CD4-positive, CD25-positive, alpha-beta regulatory T cell (primary cell): ENCODE measurements at places on chromosomes 3 and 15.

- peak; percentile 8 for DNase-seq
Observed at GRCh38 chr15:51077221-51078153, 17.2 kb downstream of the TNFAIP8L3 start.

GRCh38 chr15:99016680-99017321 lies 9.2 kb upstream of the PGPEP1L start:
- DNase-seq, result no peak

- no peak for DNase-seq
Observed at GRCh38 chr3:52752045-52752660, 18.6 kb downstream of the NEK4 start.

- DNase-seq, result no peak
Observed at GRCh38 chr3:27221264-27221932, 147.8 kb downstream of the NEK10 start.

GRCh38 chr3:156725682-156726081 lies 51.3 kb downstream of the TIPARP start:
- DNase-seq, result no peak

- DNase-seq, result no peak
Observed at GRCh38 chr15:61172325-61172724, 56.8 kb downstream of the RORA start.

GRCh38 chr3:104392327-104392726 lies 974.4 kb upstream of the ALCAM start:
- DNase-seq, result no peak

- no peak for DNase-seq
Observed at GRCh38 chr3:190718671-190719070, 143.8 kb downstream of the GMNC start.

DNA sequence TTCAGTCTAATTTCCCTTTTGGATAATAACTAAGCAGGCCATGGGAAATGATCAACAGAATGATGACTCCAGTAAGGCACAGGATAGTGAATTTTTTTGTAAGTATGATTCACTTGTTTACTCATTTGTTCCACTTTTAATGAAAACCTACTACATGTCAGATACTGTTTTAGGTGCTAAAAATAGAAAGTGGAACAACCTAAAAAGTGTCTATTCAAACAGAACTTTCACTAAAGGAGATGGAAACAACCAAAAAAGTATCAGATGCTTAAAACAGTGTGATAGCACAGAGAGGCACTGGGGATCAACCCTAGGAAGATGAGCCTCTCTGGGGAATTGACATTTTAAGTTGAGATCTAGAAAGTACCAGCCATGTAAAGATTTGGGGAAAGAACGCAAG lies 11.1 kb downstream of the RYK start:
- DNase-seq, result no peak

GRCh38 chr15:96218623-96219455 lies 111.7 kb upstream of the NR2F2 start:
- no peak for DNase-seq

GRCh38 chr15:68464448-68465090 lies 32.6 kb upstream of the ITGA11 start:
- no peak for DNase-seq

GRCh38 chr15:70704166-70704565 lies 59.2 kb downstream of the UACA start:
- no peak for DNase-seq

DNA sequence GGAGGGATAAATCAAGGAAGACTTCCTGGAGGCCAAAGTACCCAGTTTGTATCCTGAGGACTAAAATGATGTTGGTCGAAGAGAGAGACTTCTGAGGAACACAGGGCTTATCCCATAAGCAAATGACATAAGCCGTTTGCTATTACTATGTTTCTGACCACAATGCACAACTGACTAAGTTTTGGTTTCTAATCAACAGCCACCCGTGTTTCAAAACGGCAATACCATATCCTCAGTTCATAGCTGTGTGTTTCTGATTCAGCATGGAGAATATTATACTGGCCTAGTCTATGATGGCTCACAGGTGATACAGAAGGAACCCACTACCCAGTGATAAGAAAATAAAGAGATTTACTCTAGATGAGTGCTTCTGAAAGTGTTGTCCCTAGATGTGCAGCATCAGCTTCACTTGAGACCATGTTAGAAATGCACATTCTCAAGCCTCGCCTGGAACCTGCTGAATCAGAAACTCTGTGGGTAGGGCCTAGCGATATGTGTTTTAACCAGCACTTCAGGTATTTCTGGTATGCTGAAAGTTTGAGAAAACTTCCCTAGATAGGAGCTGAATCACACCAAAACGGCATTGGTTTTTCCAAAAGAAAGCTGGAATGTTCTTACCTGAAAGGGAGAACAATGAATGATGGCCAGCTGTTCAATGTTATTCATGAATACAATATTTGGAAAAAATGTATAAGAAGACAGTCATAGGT lies 639.7 kb upstream of the NR2F2 start:
- DNase-seq, result no peak

DNA sequence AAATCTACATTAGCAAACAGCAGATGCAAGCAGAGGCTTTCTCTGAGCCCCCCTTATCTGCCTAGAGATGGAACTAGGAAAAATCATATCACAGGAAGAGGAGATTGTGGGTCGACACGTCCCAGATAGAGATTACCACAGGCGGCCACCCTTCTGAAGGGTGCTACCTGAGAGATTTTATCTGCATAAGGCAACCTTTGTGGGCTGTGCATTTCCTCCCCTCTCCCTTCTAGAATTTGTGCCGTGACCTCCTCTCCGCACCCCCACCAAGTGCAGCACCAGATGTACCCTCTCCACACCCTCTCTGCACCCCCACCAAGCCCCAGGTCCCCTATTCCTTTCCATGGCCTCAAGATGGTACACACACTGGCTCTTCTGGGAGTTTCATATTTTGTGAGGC lies 27.4 kb downstream of the METTL6 start:
- DNase-seq, result no peak

- peak; percentile 48 for DNase-seq
Observed at GRCh38 chr15:100580414-100580813, 21.6 kb downstream of the LINS1 start.

- DNase-seq, result no peak
Observed at GRCh38 chr15:53470743-53471142, 288.7 kb downstream of the WDR72 start.

DNA sequence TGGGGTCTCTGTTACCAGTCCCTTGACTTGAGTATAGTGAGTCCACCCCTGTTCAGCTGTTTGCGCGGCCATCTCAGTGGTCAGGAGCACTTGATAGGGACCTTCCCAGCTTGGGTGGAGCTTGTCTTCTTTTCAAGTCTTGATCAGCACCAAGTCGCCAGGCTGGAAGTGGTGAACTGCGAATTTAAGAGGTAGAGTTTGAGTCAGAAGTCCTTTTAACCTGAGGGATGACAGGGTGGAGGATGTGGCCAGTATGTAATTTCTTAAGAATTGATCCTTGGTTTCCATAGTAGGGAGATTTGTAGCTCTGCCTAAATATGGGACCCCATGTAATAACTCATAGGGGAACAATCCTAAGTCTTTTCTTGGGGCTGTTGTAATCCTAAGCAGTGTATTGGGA lies 86.3 kb upstream of the XCR1 start:
- no peak for DNase-seq

GRCh38 chr15:85091990-85092389 lies 110.3 kb downstream of the PDE8A start:
- no peak for DNase-seq

DNA sequence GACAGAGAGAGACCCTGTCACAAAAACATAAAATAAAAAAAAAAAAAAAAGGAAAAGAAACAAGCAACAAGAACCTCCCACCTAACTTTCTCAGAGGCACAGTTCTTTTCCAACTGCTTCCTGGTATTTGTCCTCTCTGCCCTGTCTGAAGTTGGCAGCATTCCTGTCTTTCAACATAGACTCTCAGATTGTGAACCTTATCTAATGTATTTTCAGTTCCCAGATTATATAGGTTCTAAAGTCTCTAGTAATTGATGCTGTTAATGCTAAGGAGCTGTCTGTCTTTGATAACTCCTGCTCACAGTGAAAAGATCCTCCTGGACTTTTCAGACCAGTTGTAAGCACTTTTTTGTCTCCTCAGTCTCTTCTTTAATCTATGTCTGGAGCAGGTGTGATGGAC lies 199.5 kb upstream of the P2RY1 start:
- no peak for DNase-seq

DNA sequence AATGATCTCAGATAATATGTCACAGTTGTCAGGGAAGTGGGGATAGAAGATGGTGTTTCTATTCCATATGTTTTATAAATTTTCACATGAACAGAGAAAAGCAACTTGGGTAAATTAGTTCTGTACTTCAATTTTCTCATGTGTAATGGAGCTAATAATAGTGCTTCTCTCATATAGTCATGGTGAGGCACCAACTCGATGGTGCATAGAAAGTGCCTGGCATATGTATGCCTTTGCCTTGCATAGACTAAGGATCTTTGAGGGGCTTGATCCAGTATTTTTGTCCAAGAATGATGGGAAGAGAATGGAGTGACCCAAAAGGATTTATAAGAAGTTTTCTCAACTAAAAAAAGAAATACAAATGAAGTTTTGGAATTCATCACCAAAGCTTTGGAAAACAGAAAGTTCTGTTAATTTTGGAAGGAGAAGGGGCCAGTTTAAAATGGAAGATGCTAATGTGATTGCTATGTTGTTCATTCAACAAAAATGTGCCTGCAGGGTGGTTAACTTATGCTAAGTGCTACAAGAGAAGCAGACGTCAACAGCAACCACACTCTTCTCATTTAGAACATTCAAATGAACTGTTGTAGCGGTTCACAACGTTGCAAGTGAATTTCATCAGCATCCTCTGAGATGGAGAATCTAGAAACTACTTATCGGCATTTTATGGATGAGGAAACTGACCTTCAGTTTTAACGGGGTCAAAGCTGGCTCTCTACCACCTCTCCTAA lies 86.1 kb downstream of the RTP4 start:
- no peak for DNase-seq

- DNase-seq, result no peak
Observed at GRCh38 chr15:67571648-67572415, 29.3 kb downstream of the MAP2K5 start.

- no peak for DNase-seq
Observed at GRCh38 chr3:14516738-14517345, 23.3 kb downstream of the GRIP2 start.

GRCh38 chr3:78976200-78976599 lies 791.6 kb downstream of the ROBO1 start:
- no peak for DNase-seq

- no peak for DNase-seq
Observed at GRCh38 chr3:175486255-175486654, 627.1 kb downstream of the NAALADL2 start.

- no peak for DNase-seq
Observed at GRCh38 chr15:96247621-96248305, 82.7 kb upstream of the NR2F2 start.

- no peak for DNase-seq
Observed at GRCh38 chr15:64017591-64018163, 28.6 kb downstream of the DAPK2 start.

GRCh38 chr3:123818324-123818920 lies 65.7 kb downstream of the MYLK start:
- DNase-seq, result no peak

GRCh38 chr15:95989392-95989791 lies 341.1 kb upstream of the NR2F2 start:
- DNase-seq, result no peak

GRCh38 chr3:113829576-113830354 lies 8.8 kb upstream of the GRAMD1C start:
- DNase-seq, result no peak

DNA sequence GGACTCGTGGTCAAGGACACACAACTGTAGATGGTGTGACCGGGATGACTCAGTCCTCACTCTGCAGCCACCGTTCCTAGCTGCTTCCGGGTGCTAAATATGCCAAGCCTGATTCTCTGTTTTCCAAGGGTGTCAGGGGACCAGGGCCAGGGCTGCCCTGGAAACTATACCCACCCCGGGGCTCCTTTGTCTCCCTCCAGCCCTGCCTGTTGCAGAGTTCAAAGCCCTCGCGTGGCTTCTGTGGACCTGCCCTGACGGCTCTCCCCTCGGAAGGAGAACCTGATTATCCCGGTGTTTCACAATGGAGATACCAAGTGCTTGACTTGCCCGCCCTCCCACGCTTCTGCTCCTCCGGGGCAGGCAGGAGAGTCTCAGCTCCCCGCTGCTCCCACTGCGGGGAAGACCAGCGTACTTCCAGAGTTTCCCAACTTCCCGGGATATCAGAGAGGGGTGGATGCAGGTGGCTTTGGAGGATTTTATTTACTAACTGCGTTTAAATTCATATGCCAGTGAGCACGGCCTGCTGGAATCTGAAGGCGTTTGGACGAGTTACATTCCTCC lies 125.0 kb downstream of the ASB7 start:
- DNase-seq, result no peak

DNA sequence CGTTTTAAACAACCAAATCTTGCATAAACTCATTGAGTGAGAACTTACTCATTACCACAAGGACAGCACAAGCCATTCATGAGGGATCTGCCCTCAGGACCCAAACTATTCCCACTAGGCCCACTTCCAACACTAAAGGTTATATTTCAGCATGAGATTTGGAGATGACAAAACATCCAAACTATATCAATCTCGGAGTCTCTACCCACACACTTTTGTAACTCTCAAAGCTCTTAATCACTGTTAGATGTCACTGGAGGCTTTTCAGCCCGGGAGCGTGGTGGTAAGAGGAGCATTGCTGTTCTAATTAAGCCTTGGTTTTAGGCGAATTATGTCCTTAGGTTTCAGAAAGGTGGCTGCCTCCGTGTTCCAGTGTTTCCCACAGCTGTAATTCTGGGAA lies 86.3 kb downstream of the CNTN6 start:
- no peak for DNase-seq

- no peak for DNase-seq
Observed at GRCh38 chr3:143090976-143091837, 28.4 kb upstream of the CHST2 start.

GRCh38 chr3:18092726-18093125 lies 332.4 kb downstream of the SATB1 start:
- DNase-seq, result no peak

GRCh38 chr3:188503647-188504046 lies 349.7 kb downstream of the LPP start:
- no peak for DNase-seq

- DNase-seq, result no peak
Observed at GRCh38 chr3:72896996-72897757, 9.3 kb downstream of the GXYLT2 start.

DNA sequence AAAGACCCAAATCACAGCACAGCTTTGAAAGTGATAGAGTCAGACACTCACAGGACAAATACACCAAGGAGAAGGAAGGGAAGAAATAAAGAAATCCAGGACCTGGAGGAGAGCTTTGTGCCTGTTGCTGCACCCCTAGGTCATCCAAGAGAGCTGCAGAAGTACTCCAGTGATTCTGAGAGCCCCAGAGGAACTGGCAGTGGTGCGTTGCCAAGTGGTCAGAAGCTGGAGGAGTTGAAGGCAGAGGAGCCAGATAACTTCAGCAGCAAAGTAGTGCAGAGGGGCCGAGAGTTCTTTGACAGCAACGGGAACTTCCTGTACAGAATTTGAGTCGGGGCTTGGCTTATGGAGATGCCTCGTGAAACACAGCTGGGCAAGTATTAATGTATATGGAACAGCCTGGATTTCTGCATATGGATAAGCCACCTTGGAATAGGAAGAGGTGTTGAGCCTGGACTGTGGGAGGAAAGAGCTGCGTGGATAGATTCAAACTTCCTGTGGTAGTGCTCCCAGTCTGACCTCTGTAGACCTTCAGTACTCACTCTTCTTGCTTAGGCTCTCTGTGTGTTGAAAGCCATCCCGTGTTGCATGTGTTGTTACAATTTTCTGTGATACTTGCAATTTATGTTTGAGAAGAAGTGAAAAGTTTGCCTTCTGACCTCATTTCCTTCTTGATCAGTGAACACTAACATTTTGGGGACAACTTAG lies 6.1 kb downstream of the NGRN start:
- DNase-seq, result no peak
